ENCODE measurements at places on chromosomes 6 and 20.

- no peak for DNase-seq
Observed at GRCh38 chr6:9539231-9539755, 875.6 kb downstream of the TFAP2A start.

GRCh38 chr6:101994521-101994920 lies 601.0 kb downstream of the GRIK2 start:
- no peak for DNase-seq

- DNase-seq, result peak; percentile 56
Observed at GRCh38 chr20:8389381-8390036, 257.4 kb downstream of the PLCB1 start.

GRCh38 chr6:93550551-93551276 lies 131.4 kb upstream of the EPHA7 start:
- DNase-seq, result no peak

DNA sequence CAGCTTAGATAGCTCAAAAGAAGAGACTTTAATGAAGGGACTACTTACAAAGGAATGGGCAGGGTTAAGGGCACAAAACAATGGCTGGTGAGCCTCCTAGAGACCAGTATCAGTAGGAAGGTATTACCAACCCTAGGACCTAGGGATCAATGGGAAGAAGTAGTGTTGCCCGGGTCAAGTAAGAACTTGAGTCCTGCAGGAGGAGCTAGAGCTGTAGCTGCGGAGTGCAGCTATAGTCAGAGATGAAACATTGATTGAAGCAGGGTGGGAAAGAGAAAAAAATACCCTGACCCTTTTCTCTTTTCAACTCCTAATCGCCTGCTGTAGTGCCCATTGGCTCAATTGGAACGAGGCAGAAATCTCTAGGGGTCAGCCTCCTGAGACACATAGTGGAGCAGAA lies 144.0 kb downstream of the FLRT3 start:
- no peak for DNase-seq

DNA sequence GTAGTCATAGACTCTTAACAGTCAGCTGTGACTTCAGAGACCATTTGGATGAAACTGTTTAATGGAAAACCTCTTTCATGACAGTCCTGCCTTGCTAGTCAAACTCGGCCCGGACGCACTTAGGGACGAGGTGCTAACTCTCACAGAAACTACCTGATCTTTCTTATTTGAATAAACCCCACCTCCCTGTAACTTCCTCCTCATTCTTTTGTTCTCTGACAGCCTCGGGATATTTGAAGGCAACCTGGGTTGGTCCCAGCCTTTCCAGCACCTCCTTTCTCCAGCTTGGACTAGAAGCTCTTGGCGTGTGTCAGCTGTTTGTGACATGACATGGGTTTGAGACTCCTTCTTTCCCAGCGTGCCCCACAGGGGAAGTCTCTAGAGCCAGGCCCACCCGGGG lies 175.3 kb upstream of the EXOC2 start:
- no peak for DNase-seq

- DNase-seq, result peak; percentile 88
Observed at GRCh38 chr20:46174469-46175126, 56.5 kb downstream of the CD40 start.

DNA sequence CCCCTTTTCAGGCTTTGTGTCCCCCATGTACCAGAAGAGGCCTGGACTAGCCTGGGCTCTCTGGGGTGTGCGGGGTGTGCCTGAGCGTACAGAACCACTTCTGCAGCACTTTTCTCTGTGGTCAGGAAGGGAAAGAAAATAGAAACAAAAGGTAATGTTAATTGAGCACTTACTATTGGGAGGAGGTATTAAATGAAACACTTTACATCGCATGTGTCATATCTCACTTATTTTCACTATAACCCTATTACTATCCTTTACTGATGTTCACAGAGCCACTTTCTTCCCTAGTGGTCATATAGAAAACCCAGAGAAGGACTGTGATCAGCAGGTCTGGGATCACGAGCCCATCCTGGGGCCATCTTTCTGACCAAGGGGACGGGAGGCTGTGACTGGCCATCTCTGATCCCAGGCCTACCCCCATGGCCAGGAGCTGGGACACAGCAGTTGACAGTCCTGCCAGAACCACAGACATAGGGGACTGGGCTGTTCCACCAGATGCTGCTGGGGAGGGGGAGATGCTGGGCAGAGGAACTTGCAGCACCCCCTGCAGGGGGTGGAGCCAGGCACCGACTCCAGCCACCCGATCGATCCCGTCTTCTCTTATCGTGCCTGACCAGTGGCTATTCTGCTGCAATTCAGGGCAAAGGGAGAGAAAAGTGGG lies 107.6 kb downstream of the VEGFA start:
- no peak for DNase-seq

- DNase-seq, result no peak
Observed at GRCh38 chr6:137159912-137160311, 13.5 kb downstream of the IL22RA2 start.

GRCh38 chr6:44593539-44593944 lies 206.0 kb downstream of the CDC5L start:
- peak; percentile 64 for DNase-seq

GRCh38 chr20:62550087-62550632 lies 74.4 kb upstream of the GATA5 start:
- DNase-seq, result no peak

- DNase-seq, result no peak
Observed at GRCh38 chr20:35328689-35329088, 36.5 kb upstream of the FAM83C start.

- DNase-seq, result peak; percentile 41
Observed at GRCh38 chr6:166408936-166409755, 26.4 kb upstream of the MPC1 start.

DNA sequence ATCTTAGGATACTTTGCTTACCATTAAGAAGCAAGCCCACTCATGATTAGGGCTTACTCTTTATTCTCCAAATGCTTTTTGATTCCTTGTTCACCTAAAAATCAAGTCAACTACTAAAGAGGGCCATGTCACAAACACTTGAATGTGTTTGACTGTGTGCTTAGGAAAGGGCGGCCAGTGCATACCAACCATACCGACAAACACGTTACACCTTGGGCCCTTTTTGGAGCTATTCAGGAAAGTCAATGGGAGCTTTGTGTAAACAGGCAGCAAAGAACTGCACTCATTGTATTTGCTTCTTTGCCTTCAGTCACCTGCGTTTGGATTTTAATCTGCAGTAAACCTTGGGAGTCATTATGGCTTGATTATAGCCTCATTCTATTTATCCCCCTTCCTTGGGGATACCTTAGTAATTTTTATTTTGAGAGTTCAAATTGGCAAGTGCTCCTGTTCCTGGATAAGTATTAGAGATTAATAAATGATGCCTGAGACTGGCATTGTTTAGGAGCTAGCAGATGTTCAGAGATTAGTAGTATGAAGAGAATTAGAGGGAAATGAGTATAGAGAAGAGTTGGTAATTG lies 102.6 kb upstream of the HDGFL1 start:
- DNase-seq, result no peak

DNA sequence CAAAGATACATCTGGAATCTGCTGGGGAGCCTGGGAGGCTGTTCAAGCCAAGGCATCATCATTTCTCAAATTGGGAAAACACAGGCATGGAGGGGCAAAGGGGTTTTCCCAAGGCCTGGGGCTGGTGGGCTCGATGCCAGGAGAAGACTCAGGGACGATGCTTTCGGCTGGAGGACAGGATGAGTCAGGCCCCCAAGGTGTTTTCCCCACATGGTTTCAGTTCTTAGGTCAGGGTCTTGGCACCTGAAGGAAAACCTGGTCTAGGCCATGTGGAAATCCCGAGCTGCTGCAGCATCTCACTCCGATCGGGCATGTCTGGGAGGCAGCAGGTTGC lies 348.1 kb downstream of the CDC5L start:
- no peak for DNase-seq

DNA sequence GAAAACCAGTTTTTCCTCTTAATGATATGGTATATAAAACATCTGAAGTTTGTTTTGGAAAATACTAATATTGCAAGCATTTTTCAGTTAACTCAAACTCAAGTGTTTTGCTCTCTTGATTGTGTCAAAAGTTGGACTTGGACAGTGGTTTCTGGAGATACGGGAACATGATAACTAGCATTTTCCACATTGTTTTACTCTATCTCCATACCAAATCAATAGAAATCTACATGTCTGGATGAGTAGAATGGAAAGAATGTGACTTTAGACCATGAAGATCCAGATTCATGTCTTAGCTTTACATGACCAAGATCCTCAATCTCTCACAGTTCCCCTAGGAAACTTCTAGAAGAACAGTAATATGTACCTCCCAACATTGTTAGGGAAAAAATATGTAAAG lies 22.2 kb upstream of the FBXO30 start:
- DNase-seq, result no peak

DNA sequence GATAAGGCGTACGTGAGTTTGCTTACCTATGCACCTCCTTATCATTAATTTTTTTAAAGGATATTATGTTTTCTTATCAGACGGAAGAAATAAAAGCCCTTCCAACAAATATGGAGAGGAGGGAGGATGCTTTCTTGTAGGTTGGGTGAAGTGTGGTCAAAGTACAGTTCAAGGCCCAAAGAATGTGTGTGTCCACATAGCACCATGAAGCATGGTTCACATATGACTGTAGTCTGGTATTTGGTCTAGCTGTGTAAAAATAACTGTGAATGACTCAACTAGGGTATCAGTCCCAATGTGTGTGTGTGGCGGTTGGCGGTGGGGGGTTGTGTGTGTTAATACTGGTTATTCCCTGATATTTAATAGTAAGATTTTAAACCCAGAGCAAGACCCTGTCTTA lies 212.7 kb downstream of the TMEM242 start:
- no peak for DNase-seq

GRCh38 chr6:139713900-139714506 lies 339.6 kb upstream of the CITED2 start:
- DNase-seq, result no peak
